ENCODE measurements at places on chromosomes 16 and 17.

DNA sequence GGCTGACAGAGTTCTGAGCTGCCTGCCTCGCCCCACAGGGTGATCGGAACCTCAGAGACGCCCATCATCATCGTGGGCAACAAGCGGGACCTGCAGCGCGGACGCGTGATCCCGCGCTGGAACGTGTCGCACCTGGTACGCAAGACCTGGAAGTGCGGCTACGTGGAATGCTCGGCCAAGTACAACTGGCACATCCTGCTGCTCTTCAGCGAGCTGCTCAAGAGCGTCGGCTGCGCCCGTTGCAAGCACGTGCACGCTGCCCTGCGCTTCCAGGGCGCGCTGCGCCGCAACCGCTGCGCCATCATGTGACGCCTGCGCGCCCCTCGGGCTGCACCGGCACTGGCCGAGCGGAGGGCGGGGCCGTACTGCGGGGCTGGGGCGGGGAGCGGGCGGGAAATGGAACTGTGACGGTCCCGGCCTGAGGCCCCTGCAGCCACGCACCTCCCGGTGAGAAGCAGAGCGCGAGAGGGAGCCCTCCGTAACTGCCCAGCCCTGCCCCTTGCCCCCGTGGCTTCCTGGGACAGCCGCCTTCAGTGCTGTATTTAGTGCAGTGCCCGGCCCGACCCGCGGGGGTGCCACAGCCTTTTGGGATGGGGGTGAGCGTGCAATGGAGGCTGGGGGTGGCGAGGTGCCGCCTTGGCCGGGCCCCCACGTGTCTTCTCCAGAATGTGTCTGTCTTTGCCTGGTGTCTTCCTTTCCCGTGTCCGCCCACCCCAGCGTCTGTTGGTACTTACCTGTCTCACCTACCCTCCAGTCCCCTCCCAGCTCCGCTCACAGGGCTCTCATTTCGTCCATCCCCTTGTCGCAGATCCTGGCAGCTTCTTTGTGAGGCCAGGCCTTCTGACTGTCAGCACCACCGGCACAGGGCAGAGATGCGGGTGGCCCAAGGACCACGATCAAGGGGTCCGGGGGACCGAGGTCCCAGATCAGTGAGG, 9.8 kb downstream of the RASL10B start:
- no peak overlapping the region for H3K27ac ChIP-seq
- no peaks in the 10 kb centered on the region for H3K36me3 ChIP-seq
- H3K4me1 ChIP-seq = no peaks in the 10 kb centered on the region

DNA sequence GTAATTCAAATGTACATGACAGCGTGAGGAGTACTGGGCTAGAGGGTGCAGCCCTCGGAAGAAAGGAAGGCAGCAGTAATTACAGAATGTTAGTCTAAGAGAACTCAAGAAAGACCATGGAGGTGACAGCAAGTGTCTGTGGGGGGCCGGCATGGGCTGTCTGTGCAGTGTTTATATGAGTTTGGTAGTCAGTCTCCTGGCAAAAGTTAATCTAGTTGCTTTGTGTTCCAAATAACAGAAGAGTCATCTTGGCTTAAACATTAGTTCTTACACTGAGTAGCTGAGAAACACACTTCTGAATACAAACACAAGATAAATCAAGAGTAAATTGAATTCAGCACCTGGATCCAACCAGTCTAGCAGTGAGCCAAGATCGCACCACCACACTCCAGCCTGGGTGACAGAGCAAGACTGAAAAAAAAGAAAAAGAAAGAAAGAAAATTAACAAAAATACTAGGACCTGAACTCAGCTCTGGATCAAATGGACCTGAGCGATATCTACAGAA, 189.3 kb upstream of the COX10 start:
- DNase-seq = no peak
- no peaks in the 10 kb centered on the region for H3K36me3 ChIP-seq
- H3K27me3 ChIP-seq = no peaks in the 10 kb centered on the region
- H3K4me1 ChIP-seq = no peaks in the 10 kb centered on the region

DNA sequence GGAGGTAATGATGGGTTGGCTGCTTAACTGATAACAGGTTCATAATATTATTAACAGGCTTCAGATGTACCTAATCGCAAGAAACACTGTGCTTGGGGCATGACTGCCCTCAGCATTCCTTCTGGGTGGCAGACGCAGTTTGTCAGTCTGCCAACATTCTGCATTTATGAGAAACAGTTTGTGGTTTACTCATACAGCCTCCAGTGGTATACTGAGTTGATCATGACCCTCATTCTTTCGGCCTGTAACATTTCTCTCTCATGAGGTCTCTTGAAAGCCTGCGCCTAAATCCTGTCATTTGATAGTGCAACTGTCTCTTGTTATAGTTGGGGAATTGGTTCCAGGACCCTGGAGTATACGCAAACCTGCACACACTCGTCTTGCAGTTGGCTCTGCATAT, 4.9 kb upstream of the RUSF1 start:
- H3K27me3 ChIP-seq = no peaks in the 10 kb centered on the region
- no peak overlapping the region for H3K27ac ChIP-seq
- H3K36me3 ChIP-seq = no peaks in the 10 kb centered on the region
- peaks cover 7% of the 10 kb centered on the region for H3K4me1 ChIP-seq

DNA sequence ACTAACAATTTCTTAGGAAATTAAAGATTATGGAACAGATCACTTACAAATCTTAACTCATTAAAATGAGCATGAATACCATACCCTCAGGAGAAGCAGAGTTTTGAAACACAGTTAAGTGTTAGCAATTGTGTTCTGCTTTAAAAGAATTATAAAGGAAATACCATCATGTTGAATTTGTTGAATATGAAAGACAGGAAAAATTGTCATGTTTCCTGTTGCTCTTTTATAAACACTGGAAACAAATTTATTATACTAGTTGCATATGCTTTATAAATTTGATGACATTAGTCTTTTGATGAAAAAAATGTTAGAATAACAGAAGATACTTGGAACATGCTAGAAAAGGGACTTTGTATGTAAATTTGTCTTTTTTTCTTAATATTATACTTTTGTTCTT, 59.7 kb downstream of the VMP1 start:
- no peak overlapping the region for H3K27ac ChIP-seq
- no peak for DNase-seq
- H3K36me3 ChIP-seq = no peaks in the 10 kb centered on the region
- H3K27me3 ChIP-seq = no peaks in the 10 kb centered on the region

GRCh38 chr16:87196661-87197060, 120.5 kb downstream of the C16orf95 start:
- no peak for DNase-seq
- no peaks in the 10 kb centered on the region for H3K4me1 ChIP-seq
- H3K4me3 ChIP-seq = no peak overlapping the region
- no peaks in the 10 kb centered on the region for H3K27me3 ChIP-seq

- no peak overlapping the region for H3K4me3 ChIP-seq
- H3K27ac ChIP-seq = no peak overlapping the region
- no peaks in the 10 kb centered on the region for H3K4me1 ChIP-seq
- DNase-seq = no peak
- no peaks in the 10 kb centered on the region for H3K36me3 ChIP-seq
Measured at GRCh38 chr16:62194828-62195227, 158.6 kb upstream of the CDH8 start.
